ENCODE measurements at places on chromosomes 5 and 9.

DNA sequence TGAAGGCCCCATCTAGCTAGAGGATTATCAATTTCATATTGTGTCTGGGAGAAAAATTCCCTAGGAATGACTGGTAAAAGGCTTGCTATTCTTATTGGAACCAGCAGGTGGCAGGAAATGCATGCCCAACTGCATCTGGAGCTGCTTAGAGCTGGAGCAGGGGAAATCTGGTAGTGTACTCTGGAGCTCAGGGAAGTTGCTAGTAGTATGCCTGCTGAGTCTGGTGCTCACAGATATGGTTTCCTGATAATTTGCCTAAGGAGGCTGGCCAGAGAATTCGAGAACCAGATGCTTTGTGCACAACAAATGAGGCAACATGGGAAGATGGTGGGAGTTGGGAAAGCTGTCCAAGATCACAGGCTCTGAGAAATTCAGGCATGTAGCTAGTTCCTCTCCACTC, 53.7 kb downstream of the G3BP1 start:
- DNase-seq: peak; percentile 4

DNA sequence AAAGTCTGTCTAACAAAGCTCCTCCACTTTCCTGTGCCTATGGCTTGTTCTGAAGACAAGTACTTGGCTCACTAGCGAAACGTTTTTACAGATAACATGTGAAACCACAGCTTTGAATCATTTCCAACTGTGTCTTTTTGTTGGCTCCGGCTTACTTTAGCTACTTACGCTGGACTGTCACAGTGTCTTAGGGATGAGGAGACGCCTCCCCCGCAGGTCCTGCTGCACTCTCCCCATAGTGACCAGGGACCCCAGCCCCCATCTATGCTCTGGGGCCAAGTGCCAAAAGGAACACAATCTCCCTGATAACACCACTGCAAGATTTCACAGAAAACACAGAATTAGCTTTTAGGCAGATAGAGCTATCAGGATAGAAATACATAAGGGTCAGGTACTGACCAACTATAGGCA, 219.1 kb downstream of the ADAMTS6 start:
- DNase-seq: no peak

DNA sequence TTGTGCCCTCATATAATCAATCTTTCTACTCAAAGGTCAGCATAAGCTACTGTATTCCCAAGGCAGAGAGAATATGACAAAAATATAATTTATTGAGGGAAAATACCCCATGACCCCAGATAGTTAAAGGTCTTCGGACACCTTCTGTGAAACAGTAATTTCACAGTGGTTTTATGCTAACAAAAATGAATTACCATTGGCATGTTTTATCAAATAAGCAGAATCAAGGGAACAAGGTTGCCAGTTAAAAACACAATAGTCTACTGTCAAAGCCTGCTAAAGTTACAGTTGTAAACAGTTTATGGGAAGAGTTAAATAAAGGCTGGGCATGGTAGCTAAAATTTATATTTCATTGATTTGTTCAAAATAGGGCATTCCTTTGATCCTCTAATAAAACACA, 154.3 kb downstream of the GIN1 start:
- no peak for DNase-seq

DNA sequence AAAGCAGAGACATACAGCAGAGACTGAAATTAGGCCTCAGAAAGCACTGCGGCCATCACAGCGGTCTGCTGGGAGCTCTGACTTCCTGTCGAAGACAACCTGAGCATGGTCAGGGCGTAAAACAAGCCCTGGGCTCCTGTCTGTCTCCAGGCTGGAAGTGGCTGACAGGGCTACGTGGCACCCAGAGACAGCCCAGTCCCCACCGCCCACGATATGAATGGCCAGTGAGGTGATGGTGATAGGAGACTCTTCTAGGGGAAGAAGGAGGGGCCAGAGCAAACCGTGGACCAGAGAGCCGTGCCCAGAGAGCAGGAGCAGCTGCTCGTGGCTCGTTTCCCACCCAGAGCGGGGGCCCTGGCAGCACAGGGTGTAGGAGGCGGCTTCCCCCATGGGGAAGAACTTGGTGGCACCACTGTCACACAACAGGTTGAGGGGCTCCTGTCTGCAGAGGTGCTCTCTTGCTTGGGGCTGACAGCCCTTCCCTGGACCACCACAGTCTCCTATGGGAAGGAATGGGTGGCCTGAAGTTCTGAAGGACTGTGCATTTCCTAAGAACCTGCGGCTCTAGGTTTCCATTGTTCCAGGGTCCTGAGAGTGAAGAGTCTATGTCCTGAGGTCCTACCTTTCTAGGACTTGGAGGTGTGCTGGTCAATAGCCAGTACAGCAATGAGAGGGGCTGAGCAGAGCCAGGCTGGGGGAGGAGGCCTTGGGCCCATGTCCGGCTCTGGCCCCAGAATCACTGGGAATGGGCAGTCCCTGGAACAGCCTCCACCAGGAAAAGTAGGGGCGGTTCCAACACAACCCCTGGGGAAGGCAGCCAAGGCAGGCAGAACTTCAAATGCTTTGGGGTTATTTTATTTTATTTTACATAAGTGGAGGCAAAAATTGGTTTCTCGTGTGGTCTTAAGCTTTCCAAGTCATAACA, 56.4 kb downstream of the BARX1 start:
- DNase-seq: no peak

GRCh38 chr9:120256146-120256545, 323.8 kb downstream of the CDK5RAP2 start:
- DNase-seq: no peak
